ENCODE measurements at places on chromosomes 3 and 15.

DNA sequence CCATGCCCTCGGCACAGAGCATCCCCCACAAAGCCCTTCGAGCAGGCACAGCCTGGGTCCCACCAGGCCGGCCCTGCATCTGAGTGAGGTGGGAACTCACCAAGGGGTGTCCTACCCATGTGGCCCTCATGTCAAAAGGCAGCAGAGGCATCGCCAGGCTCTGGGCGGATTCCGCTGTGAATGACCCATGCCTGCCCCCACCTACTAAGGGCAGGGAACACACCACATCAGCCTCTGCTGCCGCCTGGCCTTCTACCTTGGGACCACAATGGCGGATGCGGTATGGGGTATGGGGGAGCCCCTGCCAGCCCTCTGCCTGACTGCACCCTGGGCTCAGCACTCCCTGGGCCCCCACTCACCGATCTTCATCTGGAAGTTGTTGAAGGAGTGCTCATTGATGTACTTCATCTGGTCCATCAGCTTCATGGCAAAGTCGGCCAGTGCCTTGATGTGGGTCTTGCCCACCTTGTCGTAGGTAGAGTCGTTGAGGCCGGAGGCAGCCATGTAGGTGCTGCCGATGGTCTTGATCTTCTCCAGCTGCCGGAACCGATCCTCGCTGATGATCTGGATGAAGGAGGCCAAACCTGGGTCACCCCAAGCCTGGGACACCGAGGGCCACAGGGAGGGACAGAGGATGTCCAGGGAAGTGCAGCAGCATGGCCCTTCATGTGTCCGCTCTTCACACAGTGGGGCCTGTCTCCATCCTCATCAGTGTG is 87.8 kb downstream of the SEC22A start:
- no peak for DNase-seq

DNA sequence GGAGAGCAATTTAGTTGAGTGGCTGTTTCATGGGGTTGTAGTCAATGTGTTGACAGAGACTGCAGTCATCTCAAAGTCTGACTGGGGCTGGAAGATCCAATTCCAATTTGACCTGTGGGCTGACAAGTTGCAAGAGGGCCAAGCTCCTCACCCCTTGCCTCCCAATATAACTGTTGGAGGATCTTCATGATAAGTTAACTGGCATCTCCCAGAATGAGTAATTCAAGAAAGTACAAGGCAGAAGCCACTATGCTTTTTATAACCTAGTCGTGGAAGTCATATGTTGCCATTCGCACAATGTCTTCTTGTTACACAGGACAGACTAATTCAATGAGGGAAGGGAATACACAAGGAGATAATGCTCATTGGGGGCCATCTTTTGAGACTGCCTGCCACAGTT is 29.1 kb downstream of the GPR15 start:
- DNase-seq, result no peak

GRCh38 chr3:4471907-4472306 is 4.8 kb upstream of the SUMF1 start:
- DNase-seq, result no peak

DNA sequence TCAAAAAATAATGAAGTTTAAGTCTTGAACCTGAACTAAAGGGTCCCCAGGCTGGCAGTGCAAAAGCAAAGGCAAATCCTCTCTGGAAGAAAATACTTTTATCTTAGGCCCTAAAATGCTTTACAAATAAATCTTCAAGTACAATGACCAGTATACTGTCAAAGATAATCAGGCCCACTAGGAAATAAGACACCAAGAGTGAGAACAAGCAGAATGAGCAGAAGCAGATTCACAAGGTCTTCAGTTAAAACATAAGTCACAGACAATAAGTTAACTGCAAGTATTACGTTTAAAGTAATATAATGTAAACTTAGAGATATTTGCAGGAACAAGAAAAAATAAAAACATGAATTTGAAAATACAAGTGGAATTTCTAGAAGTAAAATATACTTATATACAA is 42.2 kb upstream of the IGSF10 start:
- no peak for DNase-seq

GRCh38 chr3:143771939-143772338 is 76.3 kb downstream of the SLC9A9 start:
- no peak for DNase-seq
